HuH-7 (cell line): ENCODE measurements at places on chromosomes 5 and 9.
A peak's percentile ranks its signal among the peaks of the same experiment; 100 is the strongest.

- no peak for DNase-seq
Observed at GRCh38 chr9:89379508-89380115, 61.3 kb downstream of the SECISBP2 start.

- no peak for DNase-seq
Observed at GRCh38 chr5:31075981-31076380, 117.5 kb upstream of the CDH6 start.

DNA sequence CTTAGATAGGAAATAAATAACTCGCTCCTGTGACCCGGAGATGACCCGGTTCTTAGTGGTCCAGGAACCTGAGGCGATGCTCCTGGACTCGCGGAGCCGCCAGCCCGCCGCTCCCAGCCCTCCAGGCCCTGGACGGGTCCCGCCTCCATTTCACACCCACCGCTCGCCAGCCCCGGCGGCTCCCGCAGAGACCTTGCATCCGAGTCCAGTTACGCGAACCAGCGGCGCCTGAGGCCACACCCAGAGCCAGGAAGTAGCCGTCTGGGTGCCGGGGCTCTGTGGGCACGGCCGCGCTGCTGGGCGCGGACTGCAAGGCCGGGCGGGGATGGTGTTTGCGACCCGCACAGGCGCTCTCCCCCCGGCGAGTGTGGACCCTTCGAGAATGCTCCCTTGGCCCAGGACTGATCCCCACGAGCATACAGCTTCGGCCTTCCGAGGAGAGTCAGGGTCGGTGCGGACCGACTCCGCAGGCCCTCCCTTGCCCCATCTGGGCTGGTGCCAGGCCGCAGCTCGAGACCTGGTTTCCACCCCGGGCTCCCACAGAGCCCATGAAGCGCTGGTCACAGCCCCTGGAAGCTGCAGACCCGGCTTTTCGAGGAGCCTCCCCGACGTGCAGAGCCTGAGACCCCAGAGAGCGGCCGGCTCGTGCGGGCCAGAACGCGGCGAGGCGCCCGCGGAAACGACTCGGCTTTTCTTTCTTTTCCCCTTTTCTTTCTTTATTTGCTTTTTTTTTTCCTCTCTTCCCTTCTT is 5.2 kb upstream of the BARX1 start:
- no peak for DNase-seq

DNA sequence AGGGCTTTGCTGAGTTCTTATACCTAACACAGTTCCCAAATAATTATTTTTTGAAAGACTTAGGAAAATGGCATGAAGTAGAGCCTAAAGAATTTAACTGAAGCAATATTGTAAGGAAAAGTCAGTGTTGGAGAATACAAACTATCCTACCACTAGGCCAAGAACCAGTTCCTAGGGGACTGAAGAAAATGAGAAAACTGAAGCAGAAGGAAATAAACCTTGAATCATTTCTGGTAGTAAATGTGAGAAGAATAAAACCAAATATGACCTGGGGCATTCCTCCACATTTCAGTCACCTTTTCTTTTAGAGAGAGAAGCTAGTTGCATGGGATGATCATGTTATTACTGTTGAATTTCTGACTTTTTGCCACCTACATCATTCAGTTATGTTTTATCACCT is 1393.9 kb upstream of the C9orf72 start:
- no peak for DNase-seq

DNA sequence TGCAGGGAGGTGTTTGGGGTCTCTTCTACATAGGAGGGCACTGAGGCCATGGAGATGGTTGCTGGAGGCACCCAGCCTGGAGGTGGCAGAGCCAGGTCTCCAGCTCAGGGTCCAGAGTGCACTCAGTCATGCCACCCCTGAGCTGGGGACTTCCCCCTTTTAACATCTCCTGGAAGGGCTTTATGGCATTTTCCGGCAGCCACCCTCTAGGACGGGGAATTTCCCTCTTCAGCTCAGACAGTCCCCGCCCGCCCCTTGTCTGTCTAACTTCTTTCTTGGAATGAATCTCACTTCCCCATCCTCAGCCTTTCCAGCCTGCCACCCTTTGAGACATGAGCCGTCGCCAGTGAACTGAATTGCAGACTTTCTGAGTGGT is 49.9 kb downstream of the COL15A1 start:
- DNase-seq: no peak

DNA sequence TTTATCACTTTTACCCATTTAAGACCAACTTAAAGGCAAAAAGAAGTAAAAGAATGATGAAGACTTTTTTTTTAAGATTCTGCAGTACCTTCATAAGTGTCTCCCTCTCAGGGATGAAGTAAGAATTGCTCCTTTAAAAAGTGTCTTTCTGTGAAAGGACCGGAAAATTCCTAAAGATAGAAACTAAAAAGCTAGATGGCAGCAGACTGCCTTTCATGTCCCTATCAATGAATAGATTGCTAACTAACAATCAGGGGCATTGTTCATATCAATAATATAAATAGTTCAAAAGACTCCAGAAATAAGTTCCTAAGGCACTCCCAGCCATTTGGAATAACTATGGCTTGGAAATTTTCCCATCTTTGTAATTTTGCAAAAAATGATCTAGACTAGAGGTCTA is 558.0 kb downstream of the PDE4D start:
- DNase-seq: no peak

- DNase-seq: peak; percentile 14
Observed at GRCh38 chr5:167294882-167295680, 996.4 kb upstream of the WWC1 start.

GRCh38 chr5:171397190-171397589 is 9.5 kb downstream of the NPM1 start:
- no peak for DNase-seq

- no peak for DNase-seq
Observed at GRCh38 chr5:14281746-14282181, 138.6 kb downstream of the TRIO start.

DNA sequence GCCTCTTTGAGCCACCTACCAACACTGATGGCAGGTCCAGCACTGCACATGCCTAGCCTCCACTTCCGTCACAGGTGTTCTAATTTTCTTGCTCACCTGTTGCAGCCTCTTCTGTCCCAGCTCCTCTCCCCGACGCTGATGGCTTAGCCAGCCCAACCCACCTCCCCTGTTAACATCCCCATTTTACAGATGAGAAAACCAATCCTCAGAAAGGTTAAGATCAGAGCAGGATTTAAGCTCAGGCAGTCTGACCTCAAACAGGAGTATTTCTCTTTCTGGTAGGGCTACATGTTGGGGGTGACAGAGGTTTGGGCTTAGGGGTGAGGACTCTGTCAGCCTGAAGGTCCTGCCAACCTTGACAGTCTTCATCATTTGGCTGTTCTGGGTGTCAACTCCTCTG is 74.5 kb upstream of the PITX1 start:
- no peak for DNase-seq

DNA sequence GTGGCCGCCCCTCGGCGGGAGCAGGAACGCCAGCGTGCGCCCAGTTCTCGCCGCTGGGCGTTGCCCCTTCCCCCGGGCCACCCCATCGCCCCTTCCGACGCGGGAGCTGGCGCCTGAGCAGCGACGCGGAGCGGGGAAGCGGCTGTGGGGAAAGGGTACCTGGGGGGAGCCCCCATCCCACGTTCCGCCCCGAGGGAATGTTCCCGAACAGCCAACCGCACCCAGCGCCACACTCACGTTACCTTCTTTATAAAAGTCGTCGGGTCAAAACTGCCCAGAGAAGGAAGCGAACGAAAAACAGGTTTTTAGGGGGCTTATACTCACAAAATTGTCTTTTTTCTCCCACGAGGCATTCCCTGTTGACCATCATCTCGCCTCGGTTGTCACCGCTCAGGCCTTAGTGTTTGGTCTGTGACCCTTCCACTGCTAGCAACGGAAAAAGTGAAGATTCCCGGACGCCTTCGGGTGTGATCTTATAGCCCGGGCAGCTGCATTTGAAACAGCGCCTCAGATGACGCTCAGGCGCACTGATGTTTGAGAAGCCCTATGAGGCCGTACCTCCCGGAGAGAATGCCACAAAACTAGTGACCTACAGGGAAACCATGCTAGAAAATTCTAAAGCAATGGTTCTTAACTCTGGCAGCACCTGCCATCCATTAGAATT is 475 bp upstream of the GOLM1 start:
- DNase-seq: peak; percentile 78

GRCh38 chr5:94693043-94693822 is 74.8 kb downstream of the SLF1 start:
- peak; percentile 6 for DNase-seq

GRCh38 chr5:138901716-138902115 is 26.6 kb upstream of the LRRTM2 start:
- no peak for DNase-seq

DNA sequence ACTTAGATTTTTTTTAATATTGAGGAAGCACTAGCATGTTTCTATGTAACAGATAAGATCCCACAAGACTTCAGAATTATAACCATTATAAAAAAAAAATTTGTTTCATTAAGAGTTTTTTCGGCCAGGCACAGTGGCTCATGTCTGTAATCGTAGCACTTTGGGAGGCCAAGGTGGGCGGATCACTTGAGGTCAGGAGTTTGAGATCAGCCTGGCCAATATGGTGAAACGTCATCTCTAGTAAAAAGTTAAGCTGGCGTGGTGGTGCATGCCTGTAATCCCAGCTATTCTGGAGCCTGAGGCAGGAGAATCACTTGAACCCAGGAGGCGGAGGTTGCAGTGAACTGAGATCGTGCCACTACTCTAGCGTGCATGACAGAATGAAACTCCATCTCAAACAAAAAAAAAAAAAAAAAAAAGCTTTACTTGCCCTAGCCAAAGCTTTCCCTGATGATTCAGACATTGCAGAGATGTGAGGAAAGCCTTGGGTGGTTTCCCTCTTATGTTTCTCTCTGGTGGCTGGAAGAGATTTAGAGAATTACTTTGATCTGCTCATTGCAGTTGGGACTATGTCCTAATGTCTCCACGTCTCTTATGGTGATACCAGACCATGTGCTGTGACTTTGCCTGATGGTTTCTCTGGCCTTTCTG is 65.4 kb downstream of the EGFLAM start:
- DNase-seq: no peak
